ENCODE measurements at places on chromosomes 3 and 15.

DNA sequence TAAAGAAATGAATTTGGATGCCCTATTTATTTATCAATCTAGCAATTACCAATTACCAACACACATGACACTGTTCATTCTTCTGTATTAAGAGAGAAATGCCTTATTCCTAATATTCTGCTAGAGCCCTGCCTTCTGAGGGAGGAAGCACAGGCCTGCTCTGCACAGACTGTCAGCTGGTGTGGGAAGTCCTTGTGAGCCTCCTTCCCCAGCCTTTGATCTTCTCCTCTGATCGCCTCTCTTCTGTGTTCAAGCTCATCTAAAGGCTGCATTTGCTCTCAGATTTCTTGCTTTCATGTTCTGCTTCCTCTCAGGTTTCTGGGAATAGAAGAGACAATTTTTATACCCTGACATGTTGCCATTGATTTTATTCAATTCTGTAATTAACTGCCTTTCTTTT, 290.6 kb upstream of the UMPS start:
- no peak for DNase-seq

DNA sequence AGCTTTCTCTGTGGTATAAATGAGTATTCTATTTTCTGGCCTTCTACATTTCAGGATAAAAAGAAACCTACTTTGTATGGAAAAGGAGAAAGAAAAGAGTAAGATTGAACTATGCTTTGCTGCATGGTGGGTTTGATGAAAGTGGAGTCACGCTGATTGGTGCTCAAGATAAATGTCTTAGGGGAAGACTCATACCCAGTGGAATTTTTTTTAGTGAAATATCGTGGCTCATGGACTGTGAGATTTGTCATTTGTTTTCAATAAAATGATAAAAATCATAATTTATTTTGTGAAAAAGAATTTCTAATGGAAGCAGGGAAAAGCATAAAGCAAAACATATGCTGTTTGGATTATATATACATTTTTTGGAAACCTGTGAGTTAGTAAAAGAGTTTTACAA, 292.5 kb downstream of the ZPLD1 start:
- no peak for DNase-seq

- DNase-seq: no peak
Measured at GRCh38 chr15:87549296-87549695, 707.2 kb downstream of the NTRK3 start.

DNA sequence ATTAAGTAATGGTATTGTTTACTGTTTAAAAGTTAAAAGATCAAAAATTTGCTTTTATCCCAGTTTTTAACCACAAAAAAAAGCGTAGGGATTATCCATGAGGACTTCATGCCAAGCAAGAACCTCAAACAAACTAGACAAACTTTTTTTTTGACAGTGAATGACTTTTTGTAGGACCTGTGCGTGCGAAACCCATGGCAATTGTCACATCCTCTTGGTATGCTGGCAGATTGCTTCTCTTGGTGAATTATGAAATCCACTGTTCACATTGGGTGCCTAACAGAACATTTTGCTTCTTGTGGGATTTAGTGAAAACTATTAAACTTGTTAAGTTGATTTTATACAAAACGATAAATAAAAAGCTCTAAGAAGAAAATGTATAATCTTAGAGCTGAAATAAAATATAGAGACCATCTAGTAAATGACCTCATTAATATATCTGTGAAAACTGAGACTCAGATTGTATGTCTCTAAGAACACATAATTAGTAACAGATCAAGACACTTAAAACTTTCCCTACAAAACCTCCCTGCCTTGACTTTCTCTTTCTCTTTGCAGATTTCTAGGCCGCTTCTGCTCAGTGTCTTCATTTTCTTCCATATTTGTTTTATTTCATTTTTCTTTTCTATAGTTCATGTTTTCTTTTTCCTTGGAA, 87.3 kb upstream of the CGNL1 start:
- no peak for DNase-seq

GRCh38 chr15:30974112-30974511, 17.3 kb downstream of the MTMR10 start:
- no peak for DNase-seq

GRCh38 chr3:94522488-94522887, 459.6 kb downstream of the NSUN3 start:
- DNase-seq: no peak

DNA sequence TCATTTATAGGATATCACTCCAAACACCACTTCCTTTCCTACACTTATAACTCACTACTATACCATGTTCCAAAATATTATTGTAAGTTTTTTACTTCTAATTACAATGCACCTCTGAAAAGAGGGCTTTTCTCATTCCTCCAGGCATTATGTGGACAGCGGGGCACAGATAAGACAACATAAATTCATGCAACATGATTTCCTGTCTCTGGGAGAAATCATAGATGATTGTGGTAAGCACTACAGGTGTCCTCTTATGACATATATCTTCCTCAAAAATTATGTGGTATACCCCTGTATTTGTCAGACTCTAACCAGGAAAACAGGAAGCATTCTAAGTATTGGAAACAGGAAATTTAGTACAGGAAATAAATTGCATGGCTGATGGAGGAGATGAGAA, 45.7 kb upstream of the INO80 start:
- no peak for DNase-seq

DNA sequence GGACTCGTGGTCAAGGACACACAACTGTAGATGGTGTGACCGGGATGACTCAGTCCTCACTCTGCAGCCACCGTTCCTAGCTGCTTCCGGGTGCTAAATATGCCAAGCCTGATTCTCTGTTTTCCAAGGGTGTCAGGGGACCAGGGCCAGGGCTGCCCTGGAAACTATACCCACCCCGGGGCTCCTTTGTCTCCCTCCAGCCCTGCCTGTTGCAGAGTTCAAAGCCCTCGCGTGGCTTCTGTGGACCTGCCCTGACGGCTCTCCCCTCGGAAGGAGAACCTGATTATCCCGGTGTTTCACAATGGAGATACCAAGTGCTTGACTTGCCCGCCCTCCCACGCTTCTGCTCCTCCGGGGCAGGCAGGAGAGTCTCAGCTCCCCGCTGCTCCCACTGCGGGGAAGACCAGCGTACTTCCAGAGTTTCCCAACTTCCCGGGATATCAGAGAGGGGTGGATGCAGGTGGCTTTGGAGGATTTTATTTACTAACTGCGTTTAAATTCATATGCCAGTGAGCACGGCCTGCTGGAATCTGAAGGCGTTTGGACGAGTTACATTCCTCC, 125.0 kb downstream of the ASB7 start:
- no peak for DNase-seq

Data from stimulated activated CD4-positive, alpha-beta T cell treated with anti-CD3 and anti-CD28 coated beads, Interleukin-15, amount 100 ng/mL, for 48 hours (primary cell).